CD4-positive, alpha-beta T cell treated with Interleukin-4 for 1 hour (primary cell): ENCODE measurements at places on chromosomes 2 and 18.

DNA sequence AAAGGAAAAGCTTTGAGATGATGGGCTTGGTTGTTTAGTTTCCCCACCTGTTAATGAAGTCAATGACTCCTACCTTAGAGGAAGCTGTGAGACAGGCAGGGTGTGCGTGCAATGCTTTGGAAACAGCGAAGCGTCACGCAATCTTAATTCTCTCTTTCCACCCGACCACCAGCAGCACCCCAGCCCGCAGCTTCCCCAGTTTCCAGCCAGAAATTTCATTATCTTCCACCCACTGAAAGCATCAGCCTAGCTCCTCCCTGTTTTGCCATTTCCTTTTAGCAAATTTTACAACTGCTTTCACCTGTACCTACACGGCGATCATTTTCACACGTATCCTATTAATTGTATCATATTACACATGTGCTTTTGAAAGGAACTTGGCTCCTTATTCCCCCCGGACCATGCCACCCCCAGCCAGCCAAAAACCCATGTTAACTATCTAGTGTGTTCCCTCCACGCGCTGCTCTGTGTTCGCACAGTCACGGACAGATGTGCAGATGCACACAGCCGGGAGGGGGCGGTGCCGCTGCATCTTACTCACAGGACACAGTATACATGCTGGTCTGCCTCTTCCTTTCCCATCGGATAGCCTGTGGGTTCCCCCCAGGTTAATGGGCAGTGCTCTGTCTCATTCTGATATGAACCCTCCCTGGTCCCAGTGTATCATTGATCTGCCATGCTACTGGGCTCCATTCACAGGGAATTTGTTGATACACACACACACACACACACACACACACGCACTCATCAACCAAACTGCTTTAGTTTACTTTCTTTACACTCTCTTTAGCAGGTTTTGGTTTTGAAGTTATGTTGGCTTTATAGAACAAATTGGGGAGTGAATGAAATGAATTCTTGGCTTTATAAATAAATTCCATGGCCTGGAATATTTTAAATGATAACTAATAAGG, 22.4 kb downstream of the CYP27C1 start:
- DNase-seq: peak; percentile 48

GRCh38 chr18:8765783-8766463, 60.6 kb downstream of the MTCL1 start:
- no peak for DNase-seq

DNA sequence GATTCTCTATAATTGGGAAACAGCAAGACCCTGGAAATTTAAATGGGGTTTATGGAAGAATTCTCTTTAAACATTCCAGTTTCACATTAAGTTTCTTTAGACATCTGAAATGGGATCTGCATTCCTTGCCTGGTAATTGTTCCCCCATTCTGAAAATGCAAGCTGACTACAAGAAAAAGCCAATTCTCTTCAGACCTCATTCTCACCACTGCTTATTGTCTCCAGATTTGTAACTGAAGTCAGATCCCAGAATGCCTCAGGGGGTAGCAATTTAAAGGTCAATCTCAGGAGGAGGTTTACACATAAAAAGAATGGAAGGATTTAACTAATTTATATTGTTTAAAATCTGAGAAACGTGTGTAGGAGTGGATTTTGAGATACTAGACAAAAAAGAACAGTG, 41.2 kb downstream of the COL3A1 start:
- DNase-seq: no peak

- no peak for DNase-seq
Measured at GRCh38 chr2:208266553-208266893, 468 bp downstream of the PIKFYVE start.

DNA sequence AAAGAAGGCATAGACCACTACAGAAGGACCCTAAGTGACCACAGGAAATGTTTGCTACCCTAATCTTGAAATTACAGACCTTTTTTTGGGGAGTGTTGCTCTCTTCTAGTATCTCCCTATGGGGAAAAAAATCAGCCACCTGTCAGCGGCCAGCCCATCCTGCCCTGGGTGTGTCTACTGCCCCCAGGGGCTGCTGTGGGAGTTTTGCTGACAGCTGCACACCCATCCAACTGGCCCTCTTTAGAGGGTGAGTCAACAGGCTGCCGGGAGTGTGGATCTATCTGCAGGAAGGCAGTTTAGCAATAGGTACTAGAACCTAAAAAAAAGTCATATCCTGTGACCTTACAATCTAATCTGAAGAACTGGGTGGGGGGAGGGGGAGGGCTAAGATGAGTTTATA, 796 bp upstream of the DYSF start:
- peak; percentile 10 for DNase-seq

DNA sequence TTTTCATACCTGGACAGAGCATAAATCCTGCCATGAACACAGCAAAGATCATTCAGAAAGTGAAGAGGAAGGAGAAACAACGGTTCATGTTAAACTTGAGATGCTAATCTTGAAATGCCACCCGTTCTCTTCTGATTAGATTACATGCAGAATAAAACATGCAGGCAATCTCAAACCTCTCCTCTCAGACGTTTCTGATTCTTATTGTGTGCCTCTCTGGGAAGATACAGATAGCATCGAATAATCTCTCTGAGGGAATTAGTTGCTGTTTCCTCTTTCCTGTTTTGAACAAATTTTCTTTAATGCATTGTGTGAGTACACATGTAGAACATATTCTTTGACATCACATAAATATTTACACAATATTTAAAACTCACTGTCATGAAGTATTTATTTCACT, 313.4 kb downstream of the PRKCE start:
- no peak for DNase-seq

- no peak for DNase-seq
Measured at GRCh38 chr2:178811045-178811444, 3.8 kb upstream of the TTN start.

- no peak for DNase-seq
Measured at GRCh38 chr2:56682397-56682760, 498.6 kb downstream of the CCDC85A start.

DNA sequence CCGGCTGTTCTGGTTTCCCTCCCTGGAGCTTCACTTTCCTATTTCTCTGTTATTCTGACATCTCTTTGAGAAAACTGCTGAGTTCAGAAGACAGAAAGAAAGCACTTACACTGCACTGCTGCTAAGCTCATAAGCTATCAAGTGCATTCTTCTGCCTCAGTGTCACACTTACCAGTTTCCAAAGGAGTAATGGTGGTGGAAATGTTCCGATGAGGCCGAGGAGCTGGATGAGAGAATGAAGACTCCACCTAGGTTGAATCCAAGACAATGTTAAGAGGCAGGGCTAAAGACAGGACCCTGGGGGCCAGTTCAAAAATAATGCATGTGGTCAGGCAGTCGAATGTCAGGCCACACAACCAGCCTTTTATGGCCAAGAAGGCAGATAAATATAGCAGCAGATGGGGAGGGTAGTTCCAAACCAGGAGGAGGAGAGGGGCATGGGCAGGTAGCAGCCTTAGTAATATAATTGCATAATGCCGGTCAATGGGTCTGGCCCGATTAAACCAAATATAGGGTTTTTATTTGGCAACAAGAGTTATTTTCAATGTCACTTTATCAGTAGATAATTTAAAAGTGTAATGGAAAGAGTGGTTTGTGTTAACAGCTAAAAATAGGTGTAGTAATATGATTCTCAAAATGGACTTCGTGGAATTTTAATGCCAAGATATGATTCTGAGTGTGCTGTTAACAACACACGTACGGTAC, at the start of gene MYOM1:
MYOM1 (minus strand) TSS at position 338 of the 705 bp plus-strand sequence. CDS start 4,745 bp downstream, outside the sequence.
- no peak for DNase-seq

DNA sequence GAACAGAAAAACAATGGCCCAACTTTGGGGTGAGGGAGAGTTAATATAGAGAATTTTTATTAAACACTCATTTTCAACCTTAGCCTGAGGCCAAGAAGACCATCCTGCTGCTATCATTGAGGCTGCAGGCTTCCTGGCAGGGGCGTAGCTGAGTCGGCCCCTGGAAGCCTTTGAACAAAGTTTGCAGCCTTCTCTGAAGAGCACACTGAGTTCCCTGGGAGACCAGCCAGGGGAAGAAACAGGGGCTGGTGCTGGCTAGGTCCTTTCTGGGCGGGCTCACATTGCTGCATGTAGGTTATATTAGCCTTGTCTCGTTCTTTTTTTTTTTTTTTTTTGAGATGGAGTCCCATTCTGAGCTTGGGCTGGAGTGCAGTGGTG, 126.8 kb upstream of the HS6ST1 start:
- no peak for DNase-seq

- no peak for DNase-seq
Measured at GRCh38 chr2:26462511-26463243, 15.2 kb downstream of the OTOF start.

DNA sequence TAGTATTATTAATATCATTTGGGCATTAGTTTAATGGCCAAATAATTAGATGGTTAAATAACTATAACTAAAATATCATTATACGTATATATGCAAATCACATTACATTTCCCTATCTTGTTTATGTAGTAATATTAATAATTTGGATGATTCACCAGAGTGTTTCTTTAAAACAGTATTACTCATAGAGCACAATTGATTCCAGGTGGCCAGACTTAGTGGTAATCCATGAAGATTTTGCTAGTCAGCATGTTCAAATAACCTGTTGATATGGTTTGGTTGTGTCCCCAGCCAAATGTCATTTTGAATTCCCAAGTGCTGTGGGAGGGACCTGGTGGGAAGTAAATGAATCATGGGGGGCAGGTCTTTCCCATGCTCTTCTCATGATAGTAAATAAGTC, 782.3 kb downstream of the LRP1B start:
- DNase-seq: no peak

DNA sequence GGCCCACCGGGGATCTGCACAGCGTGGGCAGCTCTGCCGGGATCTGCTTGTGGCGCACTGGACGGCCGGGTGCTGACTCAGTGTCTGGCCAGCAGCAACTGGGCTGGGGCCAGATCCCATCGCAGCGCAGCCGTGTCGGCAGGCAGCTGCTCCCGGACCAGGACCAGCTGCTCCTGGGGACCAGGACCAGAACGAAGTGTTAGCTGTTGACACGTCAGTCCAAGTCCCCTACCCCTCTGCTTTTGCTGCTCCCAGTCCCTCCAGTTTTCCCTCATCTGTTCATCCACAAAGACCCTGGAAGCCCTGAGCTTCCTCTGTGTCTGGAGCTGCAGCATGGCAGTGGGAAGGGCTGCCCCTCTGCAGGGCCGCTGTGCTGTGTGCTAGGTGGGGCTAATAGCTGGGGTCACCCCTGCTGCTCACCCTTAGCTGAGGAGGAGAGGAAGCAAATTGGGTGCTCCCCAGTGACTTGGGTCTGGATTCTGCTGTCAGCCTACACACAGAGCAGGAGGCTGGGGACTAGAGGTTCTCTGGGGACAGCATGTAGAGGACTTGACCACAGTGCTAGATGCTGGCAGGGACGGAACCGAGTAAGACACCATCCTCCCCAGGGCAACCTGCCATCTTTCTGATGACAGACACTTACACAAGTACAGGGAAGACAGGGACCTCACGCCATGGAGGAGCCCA, 16.9 kb upstream of the KIF1A start:
- DNase-seq: no peak
